ENCODE measurements at places on chromosomes 11 and 22. TPM values are rescaled to one million over a fixed set of nuclear protein-coding genes. Genes with fewer than 3 reads are reported as not detected.
A peak's percentile ranks its signal among the peaks of the same experiment; 100 is the strongest.

- DNase-seq, result peak; percentile 62
- H3K4me3 ChIP-seq, result no peak overlapping the region
- H3K36me3 ChIP-seq, result no peaks in the 10 kb centered on the region
- peaks cover 32% of the 10 kb centered on the region for H3K4me1 ChIP-seq
These were observed 22.1 kb upstream of the IGLL5 start for GRCh38 chr22:22865311-22866072.

DNA sequence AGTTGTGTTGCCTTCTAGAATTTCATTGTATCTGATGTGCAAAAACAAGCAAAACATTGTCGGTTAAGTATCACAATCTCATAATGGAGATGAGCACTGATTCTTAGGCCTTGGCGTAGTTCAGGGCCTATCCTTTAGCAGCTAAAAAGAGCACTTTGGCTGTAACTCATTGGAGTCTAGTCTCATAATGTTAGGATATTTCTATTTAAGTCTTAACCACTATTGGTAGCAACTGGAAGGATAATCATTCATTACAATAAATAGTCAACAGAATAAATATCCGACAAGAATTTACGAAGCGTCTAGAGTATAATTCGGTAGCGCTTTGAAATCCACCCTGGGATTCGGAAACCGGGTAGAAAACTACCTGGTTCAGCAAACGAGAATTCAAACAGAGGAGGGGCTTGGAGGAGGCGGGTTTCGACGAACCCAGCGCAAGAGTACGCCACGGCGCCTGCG, 461 bp upstream of the EED start:
- H3K27ac ChIP-seq, result no peak overlapping the region
- DNase-seq, result peak; percentile 92
- H3K4me3 ChIP-seq, result no peak overlapping the region
- peaks cover 32% of the 10 kb centered on the region for H3K4me1 ChIP-seq

- no peak overlapping the region for H3K4me3 ChIP-seq
- no peaks in the 10 kb centered on the region for H3K36me3 ChIP-seq
- DNase-seq, result peak; percentile 45
- no peaks in the 10 kb centered on the region for H3K27me3 ChIP-seq
These were observed 946.0 kb downstream of the FAM181B start for GRCh38 chr11:81787584-81788049.

DRICH1 gene
- 0.29 TPM for total RNA-seq

Measured in activated CD8-positive, alpha-beta T cell treated with anti-CD3 and anti-CD28 coated beads, Interleukin-2, amount 10 ng/mL, durations not matched to agents 7 days and 5 days (primary cell).